ENCODE measurements at places on chromosomes 4 and X.

- peak; percentile 56 for DNase-seq
Observed at GRCh38 chr4:148445071-148445859, 3.1 kb upstream of the NR3C2 start.

DNA sequence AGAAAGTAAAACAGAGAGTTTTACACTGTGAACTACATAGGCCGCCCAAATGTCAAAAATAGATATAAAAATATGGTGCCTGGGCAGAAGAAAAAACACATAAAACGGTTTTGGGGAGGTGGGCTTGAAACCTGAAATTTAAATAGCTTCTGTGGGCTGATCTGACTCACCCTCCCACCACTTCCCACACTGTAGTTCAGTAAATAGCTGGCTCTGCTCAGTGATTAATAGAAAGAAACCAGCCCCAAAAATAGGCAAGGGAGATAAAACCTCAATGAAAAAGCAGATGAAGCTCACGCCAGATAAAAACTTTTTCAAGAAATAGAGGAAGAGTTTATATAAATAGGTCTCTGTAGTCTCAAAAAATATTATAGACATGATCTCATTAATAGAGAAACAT lies 13.2 kb upstream of the COX7B2 start:
- no peak for DNase-seq

DNA sequence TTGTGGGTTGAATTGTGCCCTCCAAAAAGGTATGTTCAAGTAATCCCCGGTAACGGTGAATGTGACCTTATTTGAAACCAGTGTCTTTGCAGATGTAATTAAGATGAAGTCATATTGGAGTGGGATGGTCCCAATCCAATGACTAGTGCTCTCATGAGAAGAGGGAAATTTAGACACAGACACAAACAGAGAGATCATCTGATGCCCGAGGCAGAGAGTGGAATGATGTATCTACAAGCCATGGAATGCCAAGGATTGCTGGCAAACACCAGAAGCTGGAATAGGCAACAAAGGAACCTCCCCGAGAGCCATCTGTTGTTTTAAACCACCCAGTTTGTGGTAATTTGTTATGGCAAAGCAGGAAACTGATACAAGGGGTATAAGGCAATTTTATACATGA lies 35.1 kb downstream of the RPS6KA3 start:
- DNase-seq = no peak

- DNase-seq = no peak
Observed at GRCh38 chr4:124459941-124460310, 252.6 kb downstream of the ANKRD50 start.

- no peak for DNase-seq
Observed at GRCh38 chr4:184387351-184387750, 87.0 kb downstream of the IRF2 start.

GRCh38 chr4:105946771-105947170 lies 51.5 kb downstream of the NPNT start:
- DNase-seq = no peak

GRCh38 chrX:126124721-126125120 lies 41.4 kb downstream of the DCAF12L2 start:
- DNase-seq = no peak

DNA sequence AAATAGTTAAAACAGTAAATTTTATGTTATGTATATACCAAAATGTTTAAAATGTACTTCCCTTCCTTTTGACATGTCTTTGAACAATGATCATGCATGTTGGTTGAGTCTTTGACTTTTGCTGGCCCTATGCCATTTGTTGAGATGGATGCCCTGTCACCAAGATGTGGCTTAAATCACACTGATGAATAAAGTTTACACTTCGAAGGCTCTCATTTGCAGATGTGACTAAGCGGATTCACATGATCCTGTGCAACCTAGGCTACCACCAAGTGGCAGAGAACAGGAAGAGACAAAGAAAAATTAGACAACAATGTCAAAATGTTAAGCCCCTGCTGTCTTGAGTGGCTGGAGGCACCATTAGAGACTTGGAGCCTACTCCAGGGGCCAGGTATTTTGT lies 139.9 kb downstream of the RAB28 start:
- no peak for DNase-seq

GRCh38 chrX:14030174-14030530 lies 460 bp upstream of the GEMIN8 start:
- no peak for DNase-seq

- DNase-seq = no peak
Observed at GRCh38 chr4:82376109-82376508, 2.3 kb upstream of the HNRNPD start.

Measured in CD4-positive, alpha-beta T cell treated with Interleukin-4 for 4 hours (primary cell).